ENCODE measurements at places on chromosomes 3 and 15.

DNA sequence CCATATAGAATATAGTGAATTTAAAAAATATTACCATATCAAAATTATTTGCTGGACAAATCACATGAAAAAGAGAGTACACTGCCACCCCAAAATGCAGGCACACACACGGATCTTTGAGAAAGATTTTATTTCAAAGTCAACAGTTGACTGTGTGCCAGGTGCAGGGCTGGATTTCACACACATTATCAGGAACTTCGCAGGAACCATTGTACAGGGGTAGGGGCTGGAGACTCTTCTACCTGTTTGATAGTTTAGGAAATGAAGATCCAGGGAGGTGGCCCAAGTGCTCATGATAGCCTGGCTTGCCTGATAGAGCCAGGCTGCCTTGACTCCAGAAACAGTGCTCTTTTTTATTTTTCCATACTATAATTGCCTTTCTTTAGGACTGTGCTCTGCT lies 54.2 kb downstream of the IL1RAP start:
- DNase-seq, result no peak

GRCh38 chr3:11021611-11022011 lies 29.1 kb downstream of the SLC6A1 start:
- peak; percentile 54 for DNase-seq

DNA sequence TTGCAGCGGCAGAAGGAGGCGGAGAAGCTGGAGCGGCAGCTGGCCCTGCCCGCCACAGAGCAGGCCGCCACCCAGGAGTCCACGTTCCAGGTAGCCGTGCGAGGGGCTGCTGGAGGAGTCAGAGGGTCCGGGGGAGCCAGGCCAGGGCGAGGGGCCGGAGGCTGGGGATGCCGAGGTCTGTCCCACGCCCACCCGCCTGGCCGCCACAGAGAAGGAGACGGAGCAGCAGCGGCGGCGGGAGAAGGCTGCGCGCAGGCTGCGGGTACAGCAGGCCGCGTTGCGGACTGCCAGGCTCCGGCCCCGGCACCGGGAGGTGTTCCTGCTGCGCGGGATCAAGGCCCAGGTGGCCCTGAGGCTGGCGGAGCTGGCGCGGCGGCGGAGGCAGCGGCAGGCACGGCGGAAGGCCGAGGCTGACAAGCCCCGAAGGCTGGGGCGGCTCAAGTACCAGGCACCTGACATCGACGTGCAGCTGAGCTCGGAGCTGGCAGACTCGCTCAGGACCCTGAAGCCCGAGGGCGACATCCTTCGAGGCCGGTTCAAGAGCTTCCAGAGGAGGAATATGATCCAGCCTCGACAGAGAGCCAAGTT lies 625.0 kb downstream of the MCTP2 start:
- DNase-seq, result no peak

DNA sequence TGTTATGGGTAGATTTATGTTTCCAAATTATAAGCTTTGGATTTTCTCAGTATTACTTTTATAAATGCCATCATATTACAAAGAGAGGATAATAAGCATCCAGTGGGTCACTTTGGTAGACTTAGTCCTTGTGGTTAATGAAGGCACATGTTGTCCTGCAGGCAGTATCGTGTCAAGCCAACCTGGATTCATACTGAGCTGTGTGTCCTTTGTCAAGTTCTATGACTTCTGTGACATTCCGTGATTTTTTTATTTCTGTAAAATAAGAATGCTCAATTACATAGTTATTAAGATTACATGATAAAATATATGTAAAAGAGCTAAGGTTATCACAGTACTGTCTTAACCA lies 257.7 kb downstream of the RBMS3 start:
- DNase-seq, result no peak

DNA sequence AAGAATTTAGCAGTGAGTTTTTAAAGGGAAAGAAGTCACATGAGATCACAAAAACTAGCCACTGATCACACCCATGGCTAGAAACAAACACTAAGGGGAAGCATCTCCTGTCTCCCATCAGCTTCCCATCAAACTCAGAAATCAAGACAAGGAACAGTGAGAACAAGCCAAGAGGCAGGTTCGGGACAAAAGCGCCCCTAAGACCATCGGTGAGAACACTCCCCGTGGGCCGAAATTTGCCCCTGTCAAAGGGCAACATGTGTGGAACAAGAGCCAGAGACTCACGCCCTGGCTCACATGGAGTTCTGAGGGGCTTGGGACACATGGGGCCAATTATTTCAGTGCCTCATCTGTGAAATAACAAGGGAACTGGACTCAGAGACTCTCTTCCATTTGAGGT lies 49.1 kb downstream of the LRIG1 start:
- DNase-seq, result no peak

DNA sequence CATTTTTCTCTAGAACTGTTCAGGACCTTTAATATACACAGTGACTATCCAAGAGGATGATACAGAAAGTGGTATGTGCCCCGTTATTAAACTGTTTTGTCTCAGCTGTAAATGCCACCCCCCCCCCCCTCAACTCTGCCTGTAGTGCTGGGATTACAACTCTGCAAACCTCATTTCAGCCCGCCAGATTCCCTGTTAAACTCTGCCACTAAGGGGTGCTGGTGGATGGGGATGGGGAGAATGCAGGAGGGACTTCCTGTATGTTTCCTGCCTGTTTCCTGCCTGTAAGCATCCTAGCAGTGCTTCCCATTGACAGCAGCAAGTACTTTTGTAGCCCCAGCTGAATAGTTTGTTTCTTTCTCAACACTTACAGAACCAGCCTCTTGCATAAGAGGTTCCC lies 301.7 kb upstream of the RORA start:
- no peak for DNase-seq
